ENCODE measurements at places on chromosomes 11 and 22. TPM values are rescaled to one million over a fixed set of nuclear protein-coding genes. Genes with fewer than 3 reads are reported as not detected.

The SYT7 gene
- not detected for total RNA-seq

The FJX1 gene
- total RNA-seq, result not detected

The TCN2 gene
- total RNA-seq, result 0.93 TPM

The NR1H3 gene
- total RNA-seq, result 6.9 TPM

The OR6X1 gene
- not detected for total RNA-seq

The C1QTNF6 gene
- 1.7 TPM for total RNA-seq

The NPAS4 gene
- total RNA-seq, result not detected

The METTL15 gene
- 14.7 TPM for total RNA-seq

The APOBEC3B gene
- not detected for total RNA-seq

The PTGDR2 gene
- total RNA-seq, result not detected

The TIGD3 gene
- total RNA-seq, result 0.83 TPM

The MYOD1 gene
- total RNA-seq, result not detected

The TNNT3 gene
- total RNA-seq, result not detected

The FDXACB1 gene
- 2.5 TPM for total RNA-seq

The SLC7A4 gene
- total RNA-seq, result not detected

The TMEM126B gene
- total RNA-seq, result 188 TPM

The SPI1 gene
- total RNA-seq, result 114 TPM

The FGF19 gene
- total RNA-seq, result not detected

The OR51B4 gene
- not detected for total RNA-seq

The CLDN5 gene
- not detected for total RNA-seq

The OSBP2 gene
- total RNA-seq, result 0.14 TPM

The UCP3 gene
- 4.0 TPM for total RNA-seq

The JHY gene
- total RNA-seq, result not detected

The OR2AG1 gene
- not detected for total RNA-seq

The MAP6 gene
- total RNA-seq, result 4.9 TPM

The RIMBP3C gene
- 0.65 TPM for total RNA-seq

The HNRNPUL2 gene
- 13.9 TPM for total RNA-seq

The FAM227A gene
- 3.7 TPM for total RNA-seq

The PHRF1 gene
- 8.7 TPM for total RNA-seq

The TREH gene
- total RNA-seq, result not detected

The DMC1 gene
- total RNA-seq, result 3.8 TPM

The FXYD2 gene
- 1.4 TPM for total RNA-seq

The ANGPTL5 gene
- total RNA-seq, result not detected

The POU2AF3 gene
- not detected for total RNA-seq

The EHF gene
- not detected for total RNA-seq

The P2RY2 gene
- not detected for total RNA-seq

The OR56A1 gene
- not detected for total RNA-seq

The DAGLA gene
- not detected for total RNA-seq

The CCDC116 gene
- 1.3 TPM for total RNA-seq

The NRGN gene
- total RNA-seq, result 0.97 TPM

Data from Karpas-422 (cell line).